ENCODE measurements at places on chromosomes 3 and 15. TPM values are rescaled to one million over a fixed set of nuclear protein-coding genes. Genes with fewer than 3 reads are reported as not detected.
A peak's percentile ranks its signal among the peaks of the same experiment; 100 is the strongest.

- no peak overlapping the region for H3K4me3 ChIP-seq
- no peak for DNase-seq
- no peaks in the 10 kb centered on the region for H3K4me1 ChIP-seq
- no peak overlapping the region for H3K27ac ChIP-seq
- no peaks in the 10 kb centered on the region for H3K27me3 ChIP-seq
- peaks cover 7% of the 10 kb centered on the region for H3K36me3 ChIP-seq
These were observed 21.0 kb downstream of the IFT122 start for GRCh38 chr3:129461022-129461421.

GRCh38 chr3:18745472-18745871, 320.3 kb upstream of the SATB1 start:
- H3K27ac ChIP-seq, result no peak overlapping the region
- no peaks in the 10 kb centered on the region for H3K27me3 ChIP-seq
- H3K36me3 ChIP-seq, result no peaks in the 10 kb centered on the region
- DNase-seq, result no peak

GRCh38 chr3:194562986-194563385, 70.2 kb downstream of the TMEM44 start:
- DNase-seq, result no peak
- H3K4me1 ChIP-seq, result peaks cover 5% of the 10 kb centered on the region
- no peaks in the 10 kb centered on the region for H3K36me3 ChIP-seq
- H3K27ac ChIP-seq, result no peak overlapping the region
- no peaks in the 10 kb centered on the region for H3K27me3 ChIP-seq
- no peak overlapping the region for H3K4me3 ChIP-seq

- peaks cover 6% of the 10 kb centered on the region for H3K4me1 ChIP-seq
- no peaks in the 10 kb centered on the region for H3K27me3 ChIP-seq
- peak overlapping the region; percentile 37 for H3K27ac ChIP-seq
- no peak overlapping the region for H3K4me3 ChIP-seq
These were observed 7.4 kb downstream of the KLF15 start for GRCh38 chr3:126349611-126350501.

ZDHHC3 gene
- 94.7 TPM for total RNA-seq

DNA sequence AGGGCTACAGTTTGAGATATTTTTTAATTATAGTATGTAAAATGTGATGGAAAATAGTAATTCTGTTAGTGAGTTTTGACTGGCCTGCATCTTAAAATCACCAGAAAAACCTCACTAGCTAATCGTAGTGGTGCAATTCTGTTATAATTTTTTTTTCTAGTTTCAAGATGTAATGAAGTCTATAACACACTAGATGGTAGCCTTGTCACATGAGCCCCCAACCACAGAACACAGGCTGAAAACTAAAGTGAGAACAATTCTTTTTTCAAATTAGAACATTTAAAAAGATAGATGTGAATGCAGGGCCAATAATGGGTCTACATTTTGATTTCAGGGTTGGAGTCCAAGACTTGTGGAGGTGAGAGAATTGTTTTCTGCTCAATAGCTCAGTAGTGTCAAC, 83.3 kb upstream of the KCNH8 start:
- DNase-seq, result peak; percentile 3
- no peaks in the 10 kb centered on the region for H3K27me3 ChIP-seq
- H3K27ac ChIP-seq, result no peak overlapping the region
- no peaks in the 10 kb centered on the region for H3K4me1 ChIP-seq
- H3K36me3 ChIP-seq, result no peaks in the 10 kb centered on the region

DNA sequence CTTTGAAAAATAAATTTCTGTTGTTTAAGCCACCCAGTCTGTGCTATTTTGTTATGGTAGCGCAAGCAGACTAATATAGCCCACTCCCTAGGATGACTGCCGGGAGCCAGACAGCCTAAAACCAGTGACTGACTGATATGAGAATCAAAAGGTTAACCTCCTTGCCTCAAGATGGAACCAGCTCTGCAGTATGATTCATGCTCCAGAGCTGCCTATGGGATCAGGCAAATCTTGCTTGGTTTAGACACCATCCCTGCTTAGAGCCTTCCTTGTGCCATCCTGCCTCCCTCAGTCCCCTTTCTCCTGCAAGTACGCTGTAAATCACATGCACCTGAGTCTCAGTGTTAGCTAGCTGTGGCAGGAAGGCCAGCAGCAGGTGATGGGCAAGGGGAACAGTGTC, 39.3 kb downstream of the TRANK1 start:
- H3K36me3 ChIP-seq, result no peaks in the 10 kb centered on the region
- DNase-seq, result no peak
- no peak overlapping the region for H3K4me3 ChIP-seq
- H3K27me3 ChIP-seq, result no peaks in the 10 kb centered on the region

- no peaks in the 10 kb centered on the region for H3K4me1 ChIP-seq
- no peak overlapping the region for H3K27ac ChIP-seq
- H3K27me3 ChIP-seq, result no peaks in the 10 kb centered on the region
- DNase-seq, result no peak
- H3K36me3 ChIP-seq, result no peaks in the 10 kb centered on the region
These were observed 93.6 kb upstream of the CFAP20DC start for GRCh38 chr3:59143447-59143846.

Measured in A673 (cell line).